Renal pelvis (tissue), 12 donors: ENCODE measurements at places on chromosomes 6 and 20. TPM values are rescaled to one million over a fixed set of nuclear protein-coding genes. Genes with fewer than 3 reads are reported as not detected.

- no peak for DNase-seq
These were observed 98.2 kb downstream of the PTPRK start for GRCh38 chr6:128422200-128422599.

DNA sequence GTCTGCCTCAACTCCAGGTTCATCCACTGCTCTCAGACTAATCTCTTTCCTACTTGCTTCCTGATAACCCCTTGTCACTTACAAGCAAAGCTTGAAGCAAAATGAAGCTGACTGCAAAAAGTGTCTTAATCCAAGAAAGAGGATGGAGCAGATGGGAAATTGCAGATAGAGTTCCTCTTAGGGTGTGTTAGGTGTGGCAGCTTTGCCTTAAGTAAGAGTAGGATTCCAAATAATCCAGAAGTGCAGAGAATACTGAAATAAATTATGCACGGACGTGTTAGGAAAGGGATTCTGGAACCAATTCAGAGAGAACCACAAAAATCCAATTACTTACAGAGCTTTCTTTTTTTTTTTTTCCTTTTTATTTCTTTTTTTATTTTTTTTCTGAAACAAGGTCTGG lies 6.1 kb upstream of the RPL7L1 start:
- DNase-seq = no peak

GRCh38 chr20:39954621-39955020 lies 734.4 kb downstream of the MAFB start:
- DNase-seq = no peak

GRCh38 chr20:13800728-13801134 lies 15.9 kb downstream of the NDUFAF5 start:
- no peak for DNase-seq

GRCh38 chr20:3887876-3888620 lies 1.1 kb upstream of the PANK2 start:
- no peak for DNase-seq

DNA sequence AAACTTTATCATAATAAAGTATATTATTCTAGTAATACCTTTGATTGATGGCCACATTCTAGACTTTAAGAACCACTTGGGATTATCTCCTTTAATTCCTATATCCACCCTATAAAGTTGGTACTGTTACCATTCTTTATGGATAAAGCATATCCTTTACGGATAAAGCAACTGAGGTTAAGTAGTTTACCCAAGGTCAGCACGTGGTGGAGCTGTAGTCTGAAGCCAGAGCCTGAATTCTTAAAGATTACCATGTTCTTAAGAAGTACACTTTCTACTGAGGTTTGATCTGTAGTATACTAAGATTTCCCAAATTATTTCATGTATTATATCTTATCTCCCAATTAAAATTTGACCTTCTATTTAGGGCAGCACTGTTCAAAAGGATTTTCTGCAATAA lies 3.0 kb upstream of the NCOA7 start:
- no peak for DNase-seq

DNA sequence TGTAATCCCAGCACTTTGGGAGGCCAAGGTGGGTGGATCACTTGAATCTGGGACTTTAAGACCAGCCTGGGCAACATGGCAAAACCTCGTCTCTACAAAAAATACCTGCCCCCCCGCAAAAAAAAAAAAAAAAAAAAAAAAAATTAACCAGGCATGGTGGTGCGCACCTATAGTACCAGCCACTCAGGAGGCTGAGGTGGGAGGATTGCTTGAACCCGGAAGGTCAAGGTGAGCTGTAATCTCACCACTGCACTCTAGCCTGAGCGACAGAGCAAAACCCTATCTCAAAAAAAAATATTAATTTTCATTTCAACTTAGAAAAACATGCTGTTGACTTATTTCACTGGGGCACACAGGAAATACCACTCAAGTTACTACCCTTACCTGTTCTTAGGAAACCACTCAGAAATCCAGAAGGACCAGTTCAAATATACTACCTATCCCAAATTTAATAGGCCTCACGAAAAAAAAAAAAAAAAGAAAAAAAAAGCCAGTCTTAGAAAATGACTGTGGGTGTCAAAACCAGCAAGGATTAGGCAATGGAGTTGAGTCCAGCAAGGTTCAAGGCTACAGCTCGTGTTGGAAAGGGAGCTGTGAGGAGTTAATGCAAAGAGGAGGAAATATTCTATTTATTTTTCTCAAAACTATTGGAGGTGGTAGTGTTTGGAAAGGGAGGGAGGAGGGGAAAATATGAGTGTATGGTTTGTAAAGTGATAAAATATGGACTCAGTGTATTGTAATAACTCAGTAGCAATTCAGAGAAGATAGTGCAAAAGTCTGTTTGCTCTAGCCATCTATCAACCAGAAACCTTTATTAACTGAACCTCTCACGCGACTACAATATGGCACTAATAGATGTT lies 33.9 kb upstream of the PIM1 start:
- DNase-seq = no peak

DNA sequence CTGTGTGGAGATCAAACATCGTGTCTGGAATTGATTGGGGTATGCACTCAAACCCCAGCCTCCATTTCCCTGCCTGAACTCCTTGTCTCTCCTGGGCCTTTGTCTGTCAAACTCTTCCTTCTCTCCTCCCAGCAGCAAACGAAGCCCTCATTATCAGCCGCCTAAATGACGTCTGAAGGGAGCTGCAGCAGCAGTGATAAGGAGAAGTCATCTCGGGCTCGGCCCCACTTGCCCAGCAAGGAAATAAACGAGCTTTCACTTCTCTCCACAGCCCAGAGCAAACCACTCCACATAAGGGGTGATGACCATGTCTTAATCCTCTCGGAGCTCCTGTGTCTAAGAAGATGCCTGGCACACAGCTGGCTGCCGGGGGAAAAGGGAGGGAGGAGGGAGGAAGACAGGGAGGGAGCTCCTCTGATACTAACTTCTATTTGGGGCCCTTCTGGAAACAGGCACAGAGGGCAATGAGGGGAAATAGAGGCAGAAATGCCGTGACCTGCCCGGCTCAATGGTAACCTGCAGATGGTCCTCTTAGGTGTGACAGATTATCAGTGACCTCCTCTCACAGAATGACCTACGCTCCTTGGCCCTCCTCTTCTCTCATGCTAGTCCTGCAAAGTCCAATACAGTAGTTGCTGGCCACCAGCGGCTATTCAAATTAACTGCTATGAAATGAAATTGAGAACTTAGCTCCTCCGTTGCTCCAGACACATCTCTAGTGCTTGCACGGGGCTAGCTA lies 100.4 kb downstream of the PXDC1 start:
- DNase-seq = no peak

The ULBP1 gene
- 1.3 TPM for polyA plus RNA-seq

The FNDC1 gene
- 9.7 TPM for polyA plus RNA-seq

The MEP1A gene
- not detected for polyA plus RNA-seq

The CDH22 gene
- polyA plus RNA-seq = not detected

The C4A gene
- 26.8 TPM for polyA plus RNA-seq
